ENCODE measurements at places on chromosomes 13 and 19. TPM values are rescaled to one million over a fixed set of nuclear protein-coding genes. Genes with fewer than 3 reads are reported as not detected.

DHDH gene
- 5.2 TPM for polyA plus RNA-seq

MBD3L2B gene
- polyA plus RNA-seq, result 0.12 TPM

ZNF98 gene
- polyA plus RNA-seq, result 1.2 TPM

FBXO27 gene
- polyA plus RNA-seq, result 13.5 TPM

SOX1 gene
- 0.06 TPM for polyA plus RNA-seq

CD209 gene
- polyA plus RNA-seq, result 14.4 TPM

ZNF226 gene
- polyA plus RNA-seq, result 26.7 TPM

ZNF813 gene
- polyA plus RNA-seq, result 6.0 TPM

PRR19 gene
- polyA plus RNA-seq, result 0.91 TPM

Measured in large intestine (tissue), 12 donors.